ENCODE measurements at places on chromosomes 11 and 22.

GRCh38 chr22:30628491-30628890 lies 7.1 kb upstream of the SLC35E4 start:
- DNase-seq: no peak

DNA sequence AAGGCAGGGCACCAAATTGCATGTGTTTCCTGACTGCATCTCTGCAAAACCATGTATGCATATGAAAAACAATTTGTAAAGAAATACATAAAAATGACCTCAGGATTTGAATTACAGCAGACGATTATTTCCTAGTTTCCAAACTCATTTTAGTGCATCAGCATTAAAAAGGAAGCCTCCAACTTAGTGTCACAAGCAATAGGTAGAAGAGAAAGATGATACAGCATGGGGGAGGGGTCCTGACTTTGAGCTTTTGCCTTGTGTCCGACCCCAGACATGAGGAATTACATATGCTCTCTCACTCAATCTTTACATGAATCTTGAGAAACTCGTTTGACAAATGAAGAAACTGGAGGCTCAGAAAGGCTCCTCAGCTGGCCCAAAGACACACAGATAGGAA lies 294.6 kb upstream of the NARS2 start:
- DNase-seq: no peak

DNA sequence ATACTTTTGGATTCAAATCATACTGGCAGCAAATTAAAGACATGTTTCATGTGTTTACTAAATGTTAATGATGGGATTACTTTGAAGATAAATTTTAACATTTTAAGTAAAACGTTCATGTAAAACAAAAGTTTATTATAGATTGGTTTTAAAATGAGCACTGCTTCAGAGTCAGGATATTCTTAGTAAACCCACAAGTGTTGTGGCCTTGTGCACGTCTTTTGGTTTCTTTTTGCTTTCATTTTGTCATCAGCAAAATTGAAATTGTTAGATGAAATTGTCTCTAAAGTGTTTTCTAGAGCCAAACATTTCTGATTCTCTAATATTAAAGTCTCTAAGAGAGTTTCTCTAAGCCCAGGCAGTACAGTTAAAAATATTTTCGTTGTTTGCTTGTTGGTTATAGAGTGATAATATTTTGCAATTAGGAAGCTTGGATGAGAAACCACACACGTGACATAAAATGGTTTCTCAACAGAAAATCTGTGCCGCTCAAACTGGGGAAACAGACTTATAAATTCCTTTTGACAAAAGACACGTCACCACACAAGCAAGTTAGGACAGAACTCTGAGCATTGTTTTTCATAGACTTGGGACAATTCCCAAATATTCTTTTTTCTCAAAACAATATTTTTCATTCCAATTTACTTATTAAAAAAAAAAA lies 164.4 kb downstream of the TEAD1 start:
- no peak for DNase-seq

- DNase-seq: no peak
Measured at GRCh38 chr11:101583251-101584128, at the start of gene TRPC6. Gene TRPC6, minus strand, starts transcription at chr11:101584007. Its CDS starts 504 bp downstream, at chr11:101583503.

DNA sequence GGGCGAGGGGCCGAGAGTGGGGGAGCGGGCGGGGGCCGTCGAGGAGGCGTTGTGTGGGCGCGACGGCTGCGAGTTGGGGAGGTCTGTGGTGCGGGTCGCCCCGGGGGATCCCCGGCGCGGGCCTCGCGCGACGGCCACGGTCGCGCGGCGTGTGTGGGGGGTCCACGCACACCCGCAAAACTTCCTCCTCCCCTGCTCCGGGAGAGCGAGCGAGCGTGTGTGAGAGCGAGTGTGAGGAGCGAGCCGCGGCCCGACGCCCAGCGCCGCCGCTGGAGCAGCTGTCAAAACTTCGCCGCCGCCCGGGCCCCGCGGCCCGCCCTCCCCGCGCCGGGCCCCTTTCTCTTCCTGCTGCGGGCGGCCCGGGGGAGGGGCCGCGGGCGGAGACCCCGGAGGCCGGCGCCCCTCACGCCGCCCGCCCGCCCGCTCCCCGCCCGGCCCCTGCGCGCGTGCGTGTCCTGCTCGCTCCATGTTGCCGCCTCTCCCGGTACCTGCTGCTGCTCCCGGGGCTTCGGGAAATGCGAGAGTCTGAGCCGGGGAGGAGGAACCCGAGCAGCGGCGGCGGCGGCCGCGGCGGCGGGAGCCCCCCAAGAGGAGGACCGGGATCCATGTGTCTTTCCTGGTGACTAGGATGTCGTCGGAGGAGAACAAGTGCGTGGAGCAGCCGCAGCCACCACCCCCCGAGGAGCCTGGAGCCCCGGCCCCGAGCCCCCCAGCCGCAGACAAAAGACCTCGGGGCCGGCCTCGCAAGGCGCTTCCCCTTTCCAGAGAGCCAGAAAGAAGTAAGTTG lies 9.0 kb upstream of the CCT8L2 start:
- no peak for DNase-seq

GRCh38 chr11:3669742-3670183 lies 1.4 kb downstream of the CHRNA10 start:
- no peak for DNase-seq
